IPS-NIHi11 (cell line): ENCODE measurements at places on chromosomes 4 and X.

DNA sequence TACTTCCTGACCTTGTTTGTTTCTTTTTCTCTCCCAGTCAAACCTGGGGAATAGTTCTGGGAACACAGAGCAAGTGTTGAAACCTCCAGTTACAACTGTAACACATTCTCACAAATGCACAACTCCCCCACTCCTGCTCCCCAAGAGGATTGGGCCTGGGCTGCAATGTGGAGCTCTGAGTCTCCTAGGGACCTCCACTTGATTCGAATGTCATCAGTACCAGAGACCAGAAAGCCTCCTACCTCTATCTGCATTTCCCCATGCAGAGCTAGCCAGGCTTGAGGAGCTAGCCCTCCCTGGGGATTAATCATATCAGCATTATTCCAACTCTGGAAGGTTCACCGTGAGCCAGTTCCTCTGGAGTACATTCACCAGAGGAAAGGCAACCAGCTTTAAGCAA lies 41.7 kb upstream of the CITED1 start:
- no peak for DNase-seq

DNA sequence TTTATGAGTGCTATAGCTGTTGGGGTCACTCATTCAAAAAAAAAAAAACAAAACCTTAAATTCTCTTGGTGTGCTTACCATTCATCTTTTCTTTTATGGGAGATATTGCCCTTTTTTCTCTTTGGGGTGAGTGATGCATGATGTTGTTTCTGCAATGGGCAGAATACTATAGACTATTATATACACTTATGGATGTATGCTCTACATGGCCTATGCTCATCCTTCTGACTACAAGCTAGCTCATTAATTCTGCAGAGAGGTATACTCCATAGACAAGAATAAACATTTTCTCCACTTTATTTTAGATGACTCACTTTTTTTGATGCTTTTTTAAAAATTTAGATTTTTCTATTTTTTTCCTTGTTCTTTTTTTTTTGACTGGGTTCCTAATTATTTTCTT lies 160.3 kb upstream of the ANK2 start:
- no peak for DNase-seq

GRCh38 chr4:189083769-189084168 lies 856.9 kb upstream of the FRG1 start:
- DNase-seq = no peak

- peak; percentile 30 for DNase-seq
These were observed 783 bp downstream of the RBPJ start for GRCh38 chr4:26321373-26322221.

DNA sequence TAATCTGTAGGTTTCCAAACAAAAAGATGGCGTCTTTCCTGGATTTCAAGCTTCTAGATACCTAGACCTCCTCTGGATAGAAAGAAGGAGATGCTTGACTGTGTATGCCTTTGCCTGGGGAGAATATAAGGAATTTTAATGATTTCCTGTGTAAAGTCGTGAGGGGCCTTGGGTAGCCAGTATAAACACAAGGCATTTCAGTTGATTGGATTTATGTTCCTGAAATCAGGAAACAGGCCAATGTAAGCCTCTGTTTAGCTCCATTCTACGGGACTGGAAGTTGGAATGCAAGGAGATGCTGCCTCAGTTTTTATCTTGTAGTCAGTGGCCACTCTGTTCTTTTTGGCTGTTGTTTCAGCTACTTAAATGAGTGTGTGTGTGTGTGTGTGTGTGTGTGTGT lies 137.2 kb downstream of the GUCY2F start:
- DNase-seq = no peak

DNA sequence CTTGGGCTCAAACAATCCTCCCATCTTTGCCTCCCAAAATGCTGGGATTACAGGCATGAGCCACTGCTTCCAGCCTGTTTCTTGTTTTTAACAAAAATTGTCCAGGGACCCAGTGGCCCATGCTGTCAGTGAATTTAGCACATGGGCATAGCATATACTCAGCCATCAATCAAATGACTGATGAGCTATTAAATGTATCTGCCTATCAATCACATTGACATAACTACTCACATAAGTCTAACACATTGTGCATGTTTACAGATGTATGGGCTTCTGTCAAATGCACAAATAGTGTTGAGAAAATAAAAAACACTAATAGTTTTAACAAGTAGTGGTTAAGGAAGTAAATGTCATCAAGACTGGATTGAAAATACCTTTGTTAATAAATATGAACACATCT lies 249.4 kb downstream of the COX18 start:
- DNase-seq = no peak

GRCh38 chrX:68698942-68699341 lies 51.5 kb downstream of the STARD8 start:
- no peak for DNase-seq

DNA sequence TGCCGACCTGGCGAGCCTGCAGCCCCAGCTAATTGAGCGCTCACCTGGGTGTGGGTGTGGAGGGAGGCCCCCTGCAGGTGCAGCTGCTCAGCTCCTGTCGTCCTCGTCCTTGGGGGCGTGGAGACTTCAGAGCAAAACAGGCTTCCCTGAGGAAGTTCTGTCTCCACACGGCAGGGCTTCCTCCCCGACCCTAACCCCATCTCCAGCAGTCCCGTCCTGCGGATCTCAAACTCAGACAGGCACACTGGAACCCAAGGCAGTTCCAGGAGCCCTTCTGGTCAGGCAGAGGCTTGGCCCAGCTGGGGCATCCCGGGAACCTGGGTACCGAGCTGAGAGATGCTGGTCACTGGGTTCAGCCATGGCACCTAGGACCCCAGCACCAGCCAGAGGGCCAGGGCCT lies 24.4 kb downstream of the TACC3 start:
- DNase-seq = no peak

DNA sequence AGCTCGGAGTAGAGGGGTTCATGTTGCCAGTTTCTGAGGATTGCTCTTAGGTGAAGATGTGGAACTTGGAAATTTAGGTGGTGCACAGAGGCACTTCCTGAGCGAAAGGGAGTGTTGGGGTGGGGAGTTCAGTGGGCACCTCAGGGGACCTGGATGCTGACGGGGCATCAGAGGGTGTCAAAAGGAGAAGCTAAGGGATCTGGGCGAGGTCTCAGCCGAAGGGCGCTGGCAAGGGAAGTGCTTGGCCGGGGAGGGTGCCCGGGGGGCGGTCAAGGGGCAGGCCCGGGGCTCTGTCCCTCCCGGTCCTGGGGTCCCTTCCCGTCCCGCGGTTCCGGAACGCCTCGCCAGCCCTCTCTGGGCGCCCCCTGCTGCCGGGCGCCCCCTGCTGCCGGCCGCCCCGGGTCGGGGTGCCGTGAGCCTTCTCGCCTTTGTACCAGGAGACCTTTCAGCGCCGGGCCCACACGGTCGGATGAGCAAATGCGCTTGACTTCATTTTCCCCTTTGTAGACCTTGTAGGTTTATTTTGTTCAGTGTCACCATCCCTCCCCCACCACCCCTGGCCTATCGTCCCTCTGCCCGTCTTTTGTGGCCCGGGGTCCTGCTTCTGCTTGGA lies 3.0 kb upstream of the PHOX2B start:
- peak; percentile 59 for DNase-seq
